ENCODE measurements at places on chromosomes 5 and 9. TPM values are rescaled to one million over a fixed set of nuclear protein-coding genes. Genes with fewer than 3 reads are reported as not detected.

KIF20A gene
- 1.3 TPM for total RNA-seq

SAP30L gene
- 21.5 TPM for total RNA-seq

MELK gene
- 2.9 TPM for total RNA-seq

SIT1 gene
- 1.6 TPM for total RNA-seq

ARHGEF37 gene
- total RNA-seq = 2.6 TPM

CBY3 gene
- not detected for total RNA-seq

PCA3 gene
- total RNA-seq = not detected

PDE6A gene
- total RNA-seq = not detected

PRLR gene
- total RNA-seq = 1.6 TPM

SLC34A1 gene
- not detected for total RNA-seq

TAF1L gene
- total RNA-seq = not detected

PCDHB6 gene
- not detected for total RNA-seq

DND1 gene
- total RNA-seq = not detected

FTMT gene
- not detected for total RNA-seq

FOXD4L5 gene
- under 0.01 TPM for total RNA-seq

CER1 gene
- not detected for total RNA-seq

SLC4A9 gene
- not detected for total RNA-seq

RPL35 gene
- total RNA-seq = 356 TPM

RLN2 gene
- total RNA-seq = not detected
